ENCODE measurements at places on chromosomes 1 and 21.

GRCh38 chr21:37876561-37876960, 39.7 kb downstream of the KCNJ6 start:
- DNase-seq = no peak

GRCh38 chr1:167776151-167776550, 54.4 kb downstream of the MPZL1 start:
- no peak for DNase-seq

- no peak for DNase-seq
Measured at GRCh38 chr1:52264530-52265115, 101.4 kb downstream of the CC2D1B start.

GRCh38 chr1:46043458-46044017, 88.9 kb downstream of the PIK3R3 start:
- DNase-seq = no peak
